ENCODE measurements at places on chromosomes 1 and 21.

- no peak for DNase-seq
Observed at GRCh38 chr1:236654957-236655356, 31.3 kb upstream of the ACTN2 start.

- DNase-seq = no peak
Observed at GRCh38 chr21:46626975-46627501, 8.4 kb upstream of the PRMT2 start.

DNA sequence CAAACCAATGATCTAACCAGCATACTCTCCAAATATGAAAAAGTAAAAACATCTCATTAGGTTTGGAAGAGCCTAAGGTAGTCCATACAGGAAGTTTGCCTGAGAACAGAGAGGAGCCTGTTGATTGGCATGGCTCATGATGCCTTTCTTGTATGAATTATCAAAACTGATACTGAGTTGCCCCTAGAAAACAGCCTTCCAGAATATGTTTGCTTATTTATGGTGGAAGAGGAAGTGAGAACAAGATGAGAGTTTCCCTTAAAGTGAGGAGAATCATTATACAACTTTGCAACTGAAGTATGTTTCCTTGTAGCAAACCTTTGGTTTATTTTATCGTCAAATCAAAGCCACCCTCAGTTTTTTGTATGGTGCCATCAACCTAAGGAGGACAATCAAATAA is 23.8 kb upstream of the KIAA1614 start:
- DNase-seq = no peak

- no peak for DNase-seq
Observed at GRCh38 chr1:208834381-208835096, 590.4 kb upstream of the PLXNA2 start.

DNA sequence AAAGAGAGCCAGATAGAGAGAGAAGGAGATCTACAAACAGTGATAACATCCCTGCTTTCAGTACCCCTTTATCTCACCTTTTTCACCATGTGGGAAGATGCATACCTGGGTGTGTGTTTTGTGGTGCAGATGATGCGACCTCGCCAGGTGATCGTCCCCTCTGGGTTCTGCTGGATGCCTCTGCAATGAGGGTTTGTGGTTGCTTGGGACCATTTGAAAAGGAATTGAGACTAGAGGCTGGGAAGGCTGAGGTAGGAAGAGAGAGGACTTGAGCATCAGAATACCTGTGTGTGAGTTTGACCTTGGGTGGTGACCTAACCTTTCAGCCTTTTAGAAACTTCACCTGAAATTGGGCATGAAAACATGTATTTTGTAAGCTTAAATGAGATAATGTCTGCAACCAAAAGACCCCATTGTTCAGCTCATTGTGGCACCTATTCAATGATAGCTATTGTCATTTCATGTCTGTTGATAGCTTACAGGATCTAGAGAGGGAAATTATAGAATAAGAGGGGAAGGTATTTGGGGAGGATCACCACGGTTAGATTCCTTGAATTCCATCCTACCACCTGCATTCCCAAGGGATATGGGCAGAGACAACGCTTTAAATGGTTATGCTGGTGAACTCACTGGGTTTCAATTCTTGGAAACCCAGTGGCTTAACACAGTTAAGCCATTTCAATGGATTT is 125.7 kb downstream of the IGSF21 start:
- no peak for DNase-seq

GRCh38 chr21:21713651-21714180 is 715.5 kb downstream of the NCAM2 start:
- DNase-seq = no peak

GRCh38 chr1:10777749-10778574 is 18.5 kb downstream of the CASZ1 start:
- no peak for DNase-seq

DNA sequence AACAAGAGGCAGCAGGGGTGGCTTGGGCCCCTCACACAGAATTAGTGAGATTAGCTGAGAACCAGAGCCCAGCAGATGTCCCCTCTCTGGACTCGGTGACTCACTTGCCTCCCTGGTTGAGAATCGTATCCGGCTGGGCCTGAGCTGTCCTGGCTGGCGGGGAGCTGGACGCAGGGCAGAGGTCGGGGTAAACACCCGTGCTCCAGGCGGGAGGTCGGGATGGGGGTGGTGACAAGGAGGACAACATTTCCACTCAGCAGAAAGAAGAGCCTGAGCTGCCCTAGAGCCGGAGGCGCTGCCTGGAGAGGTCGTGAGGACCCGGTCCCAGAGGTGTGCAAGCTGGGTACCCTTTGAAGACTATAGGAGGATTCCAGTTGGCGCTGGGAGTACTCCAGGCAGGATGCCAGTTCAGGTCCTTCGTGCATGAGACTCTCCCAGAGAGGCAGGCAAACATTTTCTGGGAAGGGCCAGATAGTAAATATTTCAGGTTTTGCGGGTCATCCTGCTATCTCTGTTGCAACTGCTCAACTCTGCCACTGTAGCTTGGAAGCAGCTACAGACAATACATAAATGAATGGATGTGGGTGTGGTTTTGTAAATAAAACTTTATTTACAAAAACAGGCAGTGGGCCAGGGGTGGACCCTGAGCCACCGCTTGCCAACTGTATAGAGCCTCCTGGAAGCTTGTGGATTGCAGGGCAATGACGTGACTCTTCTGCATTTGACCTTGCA is 116.8 kb upstream of the WNT4 start:
- no peak for DNase-seq

DNA sequence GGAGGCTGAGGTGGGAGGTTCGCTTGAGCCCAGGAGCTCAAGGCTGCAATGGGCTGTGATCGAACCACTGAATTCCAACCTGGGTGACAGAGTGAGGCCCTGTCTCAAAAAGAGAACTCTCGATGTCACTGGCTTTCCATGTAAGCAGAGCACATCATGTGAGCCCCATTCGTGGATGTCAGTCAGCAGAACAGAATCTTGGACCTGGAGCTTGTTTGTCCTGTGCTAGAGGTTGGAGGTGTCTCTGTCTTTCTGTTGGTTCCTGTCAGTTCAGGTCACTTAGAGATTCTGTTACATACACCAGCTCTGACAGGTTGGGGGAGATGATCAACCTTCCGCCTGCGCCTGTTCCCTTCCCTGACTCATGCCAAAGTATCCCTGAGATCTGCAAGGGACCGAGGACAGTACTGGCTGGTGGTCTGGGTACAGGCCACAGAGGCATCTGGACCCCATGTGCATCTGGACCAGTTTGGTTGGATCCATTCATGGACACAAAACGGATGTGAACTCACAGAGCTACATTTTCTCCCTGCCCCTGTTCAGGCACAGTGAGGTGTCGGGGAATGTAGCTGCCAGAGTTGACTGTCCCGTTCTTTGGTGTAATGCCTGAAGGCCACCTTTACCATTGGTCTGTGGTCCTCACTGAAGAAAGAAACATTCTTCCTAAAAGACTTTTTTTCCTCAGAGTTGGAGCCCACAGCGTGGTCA is 10.0 kb downstream of the ARF1 start:
- no peak for DNase-seq

DNA sequence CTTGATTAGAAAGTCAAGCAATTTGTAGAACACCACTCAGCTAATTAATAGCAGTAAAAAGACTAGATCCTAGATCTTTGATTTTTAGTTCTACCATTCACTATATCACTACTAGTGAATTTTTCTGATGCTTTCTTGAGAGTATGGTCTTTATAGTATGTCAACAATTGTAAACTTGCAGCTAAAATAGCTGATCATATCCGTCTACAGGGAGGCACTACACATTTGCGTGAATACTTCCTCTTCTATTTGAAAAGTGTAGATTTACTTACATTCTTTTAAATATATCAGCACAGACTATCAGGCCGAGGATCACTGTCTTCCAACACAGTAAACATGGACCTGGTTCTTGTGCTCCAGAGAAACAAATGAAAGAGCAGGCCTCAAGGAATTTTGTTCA is 18.6 kb upstream of the PTPRC start:
- DNase-seq = no peak

DNA sequence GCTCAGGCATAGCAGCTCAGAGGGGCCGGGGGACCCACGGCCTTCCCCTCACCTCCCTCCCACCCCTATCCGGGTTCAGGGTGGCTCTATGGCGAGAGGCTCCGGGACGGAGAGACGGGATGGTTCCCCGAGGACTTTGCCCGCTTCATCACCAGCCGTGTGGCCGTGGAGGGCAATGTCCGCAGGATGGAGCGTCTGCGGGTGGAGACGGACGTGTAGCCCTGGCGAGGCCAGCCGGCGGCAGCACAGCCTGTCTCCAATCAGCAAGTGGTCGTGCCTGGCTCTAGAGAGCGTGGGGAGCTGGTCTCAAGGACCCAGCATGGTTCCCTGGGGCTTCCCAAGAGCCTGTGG is 25.9 kb downstream of the ARHGEF16 start:
- no peak for DNase-seq

GRCh38 chr1:162873671-162874666 is 13.0 kb upstream of the CCDC190 start:
- DNase-seq = no peak

DNA sequence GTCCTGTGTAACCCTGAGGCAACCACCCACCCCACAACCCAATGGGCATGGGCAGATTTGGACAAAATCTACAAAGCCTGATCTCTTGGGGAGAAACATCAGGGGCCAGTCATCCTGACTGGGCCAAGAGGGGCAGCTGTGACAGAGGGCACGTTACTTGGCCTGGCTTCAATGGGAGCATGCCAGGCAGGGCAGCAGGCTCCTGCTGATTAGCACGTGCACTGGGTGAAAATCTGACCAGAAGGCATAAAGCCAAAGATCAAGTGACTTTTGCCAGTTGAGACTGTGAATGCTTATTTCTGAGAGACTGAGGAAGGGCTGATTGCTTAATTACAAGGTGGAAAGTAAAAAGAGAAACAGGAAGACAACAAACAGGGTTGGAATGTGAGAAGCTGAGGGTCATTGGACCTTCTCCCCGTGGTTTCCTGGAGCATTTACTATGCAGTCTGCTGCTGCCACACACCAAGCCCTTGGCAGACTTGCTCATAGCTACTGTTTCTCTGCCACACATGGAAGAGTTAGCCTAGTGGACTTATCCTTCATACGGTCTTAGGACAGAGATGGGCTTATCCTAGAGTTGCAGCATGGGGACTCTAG is 39.8 kb upstream of the TNR start:
- DNase-seq = no peak
